ENCODE measurements at places on chromosomes 5 and 9. TPM values are rescaled to one million over a fixed set of nuclear protein-coding genes. Genes with fewer than 3 reads are reported as not detected.

DNA sequence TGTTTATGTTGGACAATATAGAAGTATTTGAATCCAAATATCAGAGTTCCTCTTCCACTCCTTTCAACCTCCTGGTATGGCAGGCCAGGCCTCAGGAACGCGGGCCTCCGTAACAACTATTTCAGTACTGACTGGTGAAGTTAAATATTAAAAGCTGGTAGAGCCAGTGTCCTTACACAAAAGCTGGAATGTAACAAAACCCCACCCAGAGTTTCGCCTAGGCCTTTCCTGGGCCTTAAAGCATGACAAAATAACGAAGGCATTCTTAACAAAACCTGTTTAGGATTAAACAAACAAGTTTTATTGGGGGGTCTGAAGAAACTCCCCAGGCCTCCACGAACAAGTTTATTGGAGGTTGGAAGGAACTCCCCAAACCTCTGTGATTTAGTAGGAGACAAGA lies 61.6 kb upstream of the GNE start:
- H3K4me3 ChIP-seq: no peak overlapping the region
- no peak for DNase-seq
- peak overlapping the region; percentile 77 for H3K27ac ChIP-seq
- peaks cover 26% of the 10 kb centered on the region for H3K4me1 ChIP-seq

DNA sequence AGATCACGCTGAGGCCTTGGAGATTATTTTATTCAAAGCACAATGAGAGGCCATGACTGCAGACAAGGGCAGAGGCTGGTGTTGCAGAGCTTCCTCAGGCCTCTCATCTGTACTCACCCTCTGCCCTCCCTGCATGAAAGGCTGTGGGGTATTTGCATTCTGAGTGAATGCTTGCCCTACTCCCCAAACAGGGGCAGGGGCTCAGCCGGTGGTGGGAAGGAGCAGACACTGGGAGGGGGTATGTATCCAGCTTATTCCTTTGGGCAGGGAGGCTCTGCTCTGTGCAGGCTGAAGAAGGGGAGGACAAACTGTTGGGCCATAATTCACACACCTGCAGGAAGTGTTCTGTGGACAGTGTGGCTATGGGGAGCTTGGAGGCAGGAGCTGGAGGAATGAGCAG lies 148.4 kb upstream of the PANK3 start:
- peaks cover 11% of the 10 kb centered on the region for H3K27me3 ChIP-seq
- peak; percentile 69 for DNase-seq
- H3K36me3 ChIP-seq: peaks cover 13% of the 10 kb centered on the region

DNA sequence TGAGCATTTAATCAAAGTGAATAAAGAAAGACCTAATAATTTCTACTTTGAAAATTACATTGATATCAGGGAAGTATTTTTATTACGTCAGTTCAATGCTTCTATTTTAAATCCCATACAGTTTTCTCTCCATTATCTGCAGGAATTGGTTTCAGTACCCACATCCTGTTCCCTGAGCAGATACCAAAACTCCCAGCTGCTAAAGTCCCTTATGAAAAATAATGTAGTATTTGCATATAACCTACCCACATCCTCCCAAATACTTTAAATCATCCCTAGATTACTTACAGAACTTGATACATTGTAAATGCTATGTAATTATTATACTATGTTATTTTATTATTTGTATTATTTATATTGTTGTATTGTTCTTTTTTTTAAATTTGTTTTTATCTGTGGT lies 125.4 kb upstream of the MINAR2 start:
- H3K36me3 ChIP-seq: no peaks in the 10 kb centered on the region
- DNase-seq: no peak
- H3K4me1 ChIP-seq: no peaks in the 10 kb centered on the region
- H3K27ac ChIP-seq: no peak overlapping the region
- H3K27me3 ChIP-seq: no peaks in the 10 kb centered on the region
- H3K4me3 ChIP-seq: no peak overlapping the region

DNA sequence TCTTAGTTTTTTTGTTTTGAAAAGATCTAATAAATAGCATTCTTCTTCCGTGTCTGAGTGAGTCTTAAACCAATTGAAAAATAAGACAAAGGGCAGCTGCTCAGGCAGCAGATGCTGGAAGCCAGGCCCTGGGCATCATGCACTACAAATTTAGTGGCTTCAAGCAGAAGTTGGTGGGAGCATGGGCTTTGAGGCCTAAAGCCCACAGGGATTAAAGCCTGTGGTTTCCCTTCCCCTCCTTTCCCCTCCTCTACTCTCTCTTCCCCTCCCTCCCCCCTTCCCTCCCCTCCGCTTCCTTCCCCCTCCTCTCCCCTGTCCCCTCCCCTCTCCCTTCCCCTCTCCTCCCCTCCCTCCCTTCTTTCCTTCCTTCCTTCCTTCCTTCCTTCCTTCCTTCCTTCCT lies 20.1 kb upstream of the KIF4B start:
- no peak overlapping the region for H3K27ac ChIP-seq
- no peak overlapping the region for H3K4me3 ChIP-seq
- no peaks in the 10 kb centered on the region for H3K36me3 ChIP-seq
- no peak for DNase-seq

DNA sequence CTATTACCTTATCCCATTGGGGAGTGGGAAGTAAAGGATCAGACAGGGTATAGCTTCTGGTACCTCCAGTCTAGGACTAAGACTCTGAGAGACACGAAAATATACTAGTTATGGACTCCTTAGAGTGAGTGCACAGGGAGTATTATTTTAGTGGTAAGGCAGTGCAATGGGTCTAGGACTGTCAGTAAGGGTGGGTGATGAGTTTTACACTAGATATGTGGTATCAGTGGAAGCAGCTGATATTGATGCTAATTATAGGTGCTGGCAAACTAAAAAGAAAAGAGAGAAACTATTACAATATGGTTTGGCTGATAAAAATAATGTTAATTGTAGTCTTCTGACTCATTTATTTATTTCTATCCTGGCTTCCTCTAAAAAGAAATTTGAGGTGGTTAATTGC lies 118.6 kb downstream of the UNC13B start:
- no peak overlapping the region for H3K27ac ChIP-seq
- no peaks in the 10 kb centered on the region for H3K27me3 ChIP-seq
- DNase-seq: no peak

- H3K36me3 ChIP-seq: no peaks in the 10 kb centered on the region
- peaks cover 41% of the 10 kb centered on the region for H3K4me1 ChIP-seq
- H3K4me3 ChIP-seq: no peak overlapping the region
- no peak overlapping the region for H3K27ac ChIP-seq
These were observed 108.5 kb downstream of the ARHGAP26 start for GRCh38 chr5:142878638-142879037.

- no peak for DNase-seq
- no peaks in the 10 kb centered on the region for H3K36me3 ChIP-seq
- no peak overlapping the region for H3K27ac ChIP-seq
- H3K4me3 ChIP-seq: no peak overlapping the region
These were observed 44.4 kb downstream of the AK8 start for GRCh38 chr9:132833550-132834121.

DNA sequence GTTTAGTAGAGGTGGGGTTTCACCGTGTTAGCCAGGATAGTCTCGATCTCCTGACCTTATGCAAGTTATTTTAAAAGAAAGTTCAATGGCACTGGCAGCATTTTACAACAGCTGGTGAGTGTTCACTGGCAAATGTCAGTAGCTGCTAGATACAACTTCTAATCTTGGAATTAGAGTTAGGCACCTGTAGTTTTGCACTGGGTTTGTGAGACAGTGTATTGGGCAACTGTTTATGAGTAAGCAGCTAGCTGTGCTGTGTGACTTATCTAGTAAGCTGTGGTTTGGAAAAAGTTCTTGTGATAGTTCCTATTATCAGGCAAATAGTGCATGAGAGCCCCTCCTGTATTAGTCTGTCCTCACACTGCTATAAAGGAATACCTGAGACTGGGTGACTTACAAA lies 61.5 kb downstream of the UBE2QL1 start:
- H3K4me3 ChIP-seq: no peak overlapping the region
- H3K27ac ChIP-seq: no peak overlapping the region
- peaks cover 6% of the 10 kb centered on the region for H3K27me3 ChIP-seq
- no peaks in the 10 kb centered on the region for H3K36me3 ChIP-seq
- no peak for DNase-seq

DNA sequence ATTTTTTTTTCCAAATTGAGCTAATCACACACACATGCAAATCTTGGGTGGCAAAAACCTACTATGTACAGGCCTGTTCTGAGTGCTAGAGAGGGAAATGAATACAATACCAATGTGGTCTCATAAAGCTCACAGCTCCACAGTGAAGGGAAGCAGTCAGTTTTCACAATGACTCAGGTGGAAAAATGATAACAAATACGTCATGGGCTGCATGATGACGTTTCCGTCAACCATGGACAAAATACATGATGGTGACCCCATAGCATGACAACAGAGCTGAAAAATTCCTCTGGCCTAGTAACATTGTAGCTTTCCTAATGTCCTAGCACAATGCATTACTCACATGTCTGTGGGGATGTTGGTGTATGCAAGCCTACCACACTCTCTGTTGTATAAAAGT lies 252.5 kb downstream of the TRIM32 start:
- no peaks in the 10 kb centered on the region for H3K27me3 ChIP-seq
- H3K4me3 ChIP-seq: no peak overlapping the region
- no peaks in the 10 kb centered on the region for H3K4me1 ChIP-seq
- H3K36me3 ChIP-seq: no peaks in the 10 kb centered on the region

- peaks cover 5% of the 10 kb centered on the region for H3K4me1 ChIP-seq
- no peaks in the 10 kb centered on the region for H3K27me3 ChIP-seq
- DNase-seq: no peak
- H3K36me3 ChIP-seq: peaks cover 5% of the 10 kb centered on the region
- H3K27ac ChIP-seq: no peak overlapping the region
These were observed 215.3 kb downstream of the MLLT3 start for GRCh38 chr9:20407013-20407412.

DNA sequence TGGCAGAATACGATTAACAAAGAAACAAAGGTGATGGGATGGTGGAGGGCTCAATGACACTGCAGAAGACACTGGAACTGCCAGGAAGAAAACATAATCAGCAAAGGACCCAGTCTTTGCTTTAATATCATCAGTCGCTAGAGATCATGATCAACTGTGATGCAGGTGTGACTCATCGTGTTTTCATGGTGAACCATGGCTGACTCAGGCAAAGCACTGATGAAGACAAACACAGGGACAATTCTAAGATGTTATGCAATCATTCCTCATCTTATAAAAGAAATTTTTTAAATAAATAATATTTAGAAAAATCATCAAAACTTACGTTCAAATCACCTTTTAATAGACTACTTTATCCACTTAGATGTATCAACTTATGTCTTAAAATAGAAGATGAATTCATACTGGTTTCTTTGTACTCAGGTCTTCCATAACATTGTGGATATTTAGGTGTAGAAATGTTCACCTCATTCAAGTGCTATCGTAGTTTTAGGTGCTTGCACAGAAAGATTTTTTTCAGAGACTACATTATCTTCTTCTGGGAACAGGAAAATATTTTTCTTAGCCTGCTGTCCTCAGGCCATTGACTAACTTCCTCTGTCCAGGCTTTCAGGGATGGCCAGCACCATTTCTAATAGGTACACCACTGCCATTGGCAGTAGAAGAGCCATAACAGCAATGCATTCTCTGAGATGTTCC lies 673.4 kb upstream of the MEF2C start:
- H3K27me3 ChIP-seq: no peaks in the 10 kb centered on the region
- no peaks in the 10 kb centered on the region for H3K36me3 ChIP-seq
- no peak overlapping the region for H3K27ac ChIP-seq
- H3K4me3 ChIP-seq: no peak overlapping the region
- peaks cover 17% of the 10 kb centered on the region for H3K4me1 ChIP-seq

DNA sequence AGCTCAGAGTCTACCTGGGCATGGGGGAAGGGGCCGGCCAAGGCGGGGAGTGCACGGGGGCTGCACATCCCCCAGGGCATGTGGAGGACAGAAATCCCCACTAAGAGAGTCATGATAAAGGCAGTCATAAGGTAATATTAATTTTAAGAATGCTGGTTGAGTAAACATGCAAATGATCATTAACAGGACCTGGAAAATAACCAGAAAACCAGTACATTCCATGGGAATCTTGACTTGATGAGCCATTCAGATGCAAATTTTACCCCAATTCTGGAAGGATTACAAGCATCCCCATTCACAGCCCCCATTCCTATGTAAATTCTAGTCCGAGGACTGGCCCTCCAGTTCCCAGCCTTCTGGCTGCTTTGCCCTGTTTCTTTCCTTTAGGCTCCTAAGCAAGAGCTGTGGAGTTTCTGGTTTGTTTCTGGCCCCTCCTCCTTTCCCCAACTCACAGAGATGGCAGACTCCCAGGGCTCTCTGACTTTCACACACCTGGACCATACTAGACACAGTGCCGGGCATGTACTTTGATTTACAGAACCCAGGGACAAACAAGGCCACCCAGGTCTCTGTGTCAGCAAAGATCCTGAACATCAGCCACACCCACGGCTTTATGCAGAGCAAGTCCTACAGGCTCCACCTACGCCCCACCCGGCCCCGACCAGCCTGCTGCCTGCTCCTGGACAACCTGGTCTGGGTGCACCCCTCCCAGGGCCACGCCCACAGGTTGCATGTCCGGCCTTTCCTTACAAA lies 62.7 kb downstream of the SEMA4D start:
- DNase-seq: no peak
- no peaks in the 10 kb centered on the region for H3K4me1 ChIP-seq
- no peak overlapping the region for H3K4me3 ChIP-seq
- H3K27me3 ChIP-seq: no peaks in the 10 kb centered on the region
- no peaks in the 10 kb centered on the region for H3K36me3 ChIP-seq

GRCh38 chr5:60483050-60483449 lies 216.9 kb downstream of the DEPDC1B start:
- no peak for DNase-seq
- H3K36me3 ChIP-seq: peaks cover 2% of the 10 kb centered on the region
- H3K27ac ChIP-seq: peak overlapping the region; percentile 23
- no peaks in the 10 kb centered on the region for H3K27me3 ChIP-seq
- H3K4me3 ChIP-seq: no peak overlapping the region

DNA sequence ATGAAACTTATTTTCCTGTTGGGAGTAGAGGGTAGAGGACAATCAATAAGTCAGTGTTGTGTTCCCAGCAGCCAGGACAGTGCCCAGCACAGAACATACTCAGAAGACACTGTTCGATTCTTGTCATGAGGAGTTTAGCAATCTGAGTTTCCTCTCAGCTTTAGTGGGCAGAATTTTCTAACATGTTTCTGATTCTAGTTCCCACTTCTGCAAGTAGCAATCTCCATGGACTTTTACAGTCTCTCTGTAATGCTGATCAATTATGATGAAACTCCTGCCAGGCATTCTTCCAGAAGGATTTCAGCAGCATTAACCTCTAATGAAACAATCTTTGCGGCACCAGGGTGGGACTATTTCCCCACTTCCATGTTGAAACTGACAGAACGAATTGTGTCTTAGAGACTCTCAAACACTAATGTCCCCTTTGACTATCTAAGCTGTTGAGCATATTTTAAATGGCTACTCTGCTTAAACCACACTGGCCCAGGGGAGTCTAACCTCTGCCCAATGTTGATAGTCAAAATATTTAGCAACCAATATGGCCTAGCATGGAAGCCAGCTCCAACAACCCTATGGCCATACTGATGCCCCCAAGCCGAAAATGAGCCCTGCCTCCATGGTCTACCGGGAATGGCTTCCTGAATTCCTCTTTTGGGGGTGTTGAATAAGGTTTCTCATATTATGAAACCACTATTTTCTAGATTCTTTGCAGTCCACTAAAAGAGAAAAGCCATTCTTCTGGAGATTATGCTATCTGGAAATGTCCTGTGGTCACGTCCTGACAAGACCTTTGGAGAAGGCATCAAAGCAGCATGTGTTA lies 484.3 kb downstream of the BNC2 start:
- DNase-seq: no peak
- H3K36me3 ChIP-seq: peaks cover 2% of the 10 kb centered on the region
- no peak overlapping the region for H3K4me3 ChIP-seq
- no peaks in the 10 kb centered on the region for H3K27me3 ChIP-seq
- peaks cover 9% of the 10 kb centered on the region for H3K4me1 ChIP-seq

HBEGF gene
- total RNA-seq: 2.7 TPM

EDIL3 gene
- 470 TPM for total RNA-seq

IFNB1 gene
- total RNA-seq: not detected

GPRIN1 gene
- total RNA-seq: 1.6 TPM

RANBP17 gene
- total RNA-seq: 17.5 TPM

OLFM1 gene
- 1.3 TPM for total RNA-seq

AQP7 gene
- total RNA-seq: not detected

TRIM36 gene
- total RNA-seq: 11.1 TPM

CTXN3 gene
- total RNA-seq: not detected
